ENCODE measurements at places on chromosomes 3 and 15.

GRCh38 chr15:90054618-90055097, 47.6 kb downstream of the IDH2 start:
- DNase-seq: no peak

- DNase-seq: no peak
These were observed 4.7 kb upstream of the DCBLD2 start for GRCh38 chr3:98906230-98906629.

DNA sequence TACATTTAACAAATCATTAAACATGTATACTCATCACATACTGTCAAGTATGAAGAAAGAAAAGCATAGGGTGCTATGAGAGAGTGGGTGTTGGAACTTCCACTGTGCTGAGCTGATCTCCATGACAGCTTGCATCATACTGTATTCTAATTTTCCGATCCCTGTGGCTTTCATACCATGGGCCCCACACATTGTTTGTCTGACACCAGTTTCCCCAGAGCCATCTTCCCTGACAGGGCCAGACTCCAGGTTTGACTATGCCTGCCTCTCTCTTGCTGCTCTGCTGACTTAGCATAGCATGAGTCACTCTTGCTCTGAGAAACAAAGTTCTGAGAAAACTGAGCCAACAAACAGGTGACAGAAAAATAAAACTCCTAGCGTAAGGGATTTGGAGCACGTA, 37.0 kb upstream of the CASR start:
- DNase-seq: no peak

- DNase-seq: no peak
These were observed 24.1 kb upstream of the RASGRP1 start for GRCh38 chr15:38588672-38589071.

DNA sequence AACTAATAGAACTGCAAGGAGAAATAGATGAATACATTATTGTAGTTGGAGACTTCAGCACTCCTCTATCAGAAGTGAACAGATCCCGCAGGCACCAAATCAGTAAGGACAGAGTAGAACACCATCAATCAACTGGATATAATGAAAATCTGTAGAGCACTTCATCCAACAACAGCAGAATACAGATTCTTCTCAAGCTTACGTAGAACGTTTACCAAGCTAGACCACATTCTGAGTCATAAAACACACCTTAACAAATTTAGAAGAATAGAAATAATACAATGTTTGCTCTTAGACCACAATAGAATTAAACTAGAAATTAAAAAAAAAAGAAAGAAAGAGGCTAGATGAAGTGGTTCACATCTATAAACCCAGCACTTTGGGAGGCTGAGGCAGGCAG, 70.7 kb upstream of the NEDD4 start:
- no peak for DNase-seq

GRCh38 chr15:20345401-20345958, 196.1 kb downstream of the GOLGA6L6 start:
- DNase-seq: no peak

GRCh38 chr3:21174461-21174860, 576.5 kb downstream of the ZNF385D start:
- DNase-seq: no peak

- peak; percentile 97 for DNase-seq
These were observed 2.3 kb downstream of the INKA1 start for GRCh38 chr3:49805367-49805782.

- no peak for DNase-seq
These were observed 98.1 kb downstream of the ZPLD1 start for GRCh38 chr3:102532901-102533300.

DNA sequence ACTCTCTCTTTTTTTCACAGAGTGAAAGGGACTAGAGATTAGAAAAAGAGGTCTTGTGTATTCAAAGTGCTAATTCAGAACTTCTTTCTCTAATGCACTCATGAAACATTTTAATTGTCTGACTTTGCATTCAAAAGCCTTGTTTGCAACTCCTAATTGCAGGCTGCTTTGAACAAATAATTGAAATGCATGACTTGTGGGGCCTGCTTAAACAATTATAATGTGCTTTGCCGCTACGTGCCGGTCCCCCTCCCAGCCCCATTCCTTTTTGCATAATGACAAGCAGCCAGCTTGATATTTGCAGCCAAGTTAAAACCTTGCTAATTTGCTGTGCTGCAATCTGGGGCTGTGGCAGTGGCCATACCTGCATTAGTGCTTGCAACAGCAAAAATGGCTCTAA, 114.5 kb downstream of the FOXB1 start:
- no peak for DNase-seq

All from ascending aorta (tissue), 2 donors.